ENCODE measurements at places on chromosomes 5 and 9.
A peak's percentile ranks its signal among the peaks of the same experiment; 100 is the strongest.

GRCh38 chr5:88770276-88771257, 112.4 kb downstream of the MEF2C start:
- no peak for DNase-seq

DNA sequence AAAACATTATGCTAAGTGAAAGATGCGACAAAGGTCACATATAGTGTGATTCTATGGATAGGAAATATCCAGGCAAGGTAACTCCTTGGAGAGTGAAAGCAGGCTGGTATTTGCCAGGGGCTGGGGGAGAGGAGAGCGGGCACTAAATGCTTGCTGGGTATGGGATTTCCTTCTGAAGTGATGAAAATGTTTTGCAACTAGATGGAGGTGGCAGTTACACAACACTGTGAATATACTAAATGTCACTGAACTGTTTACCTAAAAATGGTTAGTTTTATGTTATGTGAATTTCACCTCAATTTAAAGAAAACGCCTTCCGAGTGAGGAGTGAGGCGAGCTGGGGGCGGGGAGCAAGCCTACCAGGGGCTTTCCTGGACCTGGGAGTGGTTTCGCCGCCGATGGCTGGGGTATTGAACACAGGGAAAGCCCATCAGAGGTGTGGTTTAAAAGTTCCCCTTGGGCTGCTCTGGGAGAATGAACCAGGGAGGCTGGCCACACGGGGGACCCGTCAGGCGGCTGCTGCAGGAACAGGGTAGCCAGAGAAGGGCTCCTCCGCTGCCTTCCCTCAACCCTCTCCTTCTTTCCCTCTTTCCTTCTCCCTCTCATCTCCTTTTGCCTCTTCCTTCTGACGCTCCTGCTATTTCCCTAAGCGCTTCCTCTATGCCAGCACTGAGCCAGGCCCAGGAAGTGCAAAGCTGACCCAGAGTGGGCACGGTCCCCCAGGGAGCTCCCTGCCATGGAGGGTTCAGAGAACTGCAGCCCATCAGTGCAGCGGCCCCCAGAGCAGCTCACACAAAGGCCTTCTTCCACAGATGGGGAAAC, 4.9 kb downstream of the AKNA start:
- DNase-seq = peak; percentile 94

DNA sequence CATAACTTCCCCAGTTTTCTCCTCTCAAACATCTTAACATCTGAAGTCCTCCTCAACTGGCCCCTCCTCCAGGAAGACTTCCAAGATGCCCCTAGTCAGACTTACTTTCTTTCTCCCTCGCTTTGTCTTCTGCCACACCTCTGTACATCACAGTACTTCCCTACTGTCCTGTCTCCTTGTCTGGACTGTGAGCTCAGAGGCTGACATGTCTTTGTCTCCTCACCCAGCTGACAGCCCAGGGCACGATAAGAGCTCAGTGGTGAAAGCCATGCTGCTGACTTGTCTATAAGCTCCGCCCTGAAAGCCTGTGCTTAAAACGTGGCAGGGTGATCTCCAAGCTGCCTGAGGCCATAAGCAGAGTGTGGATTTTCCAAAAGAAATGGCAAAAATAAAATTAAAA, 33.0 kb upstream of the SLC25A51 start:
- no peak for DNase-seq

DNA sequence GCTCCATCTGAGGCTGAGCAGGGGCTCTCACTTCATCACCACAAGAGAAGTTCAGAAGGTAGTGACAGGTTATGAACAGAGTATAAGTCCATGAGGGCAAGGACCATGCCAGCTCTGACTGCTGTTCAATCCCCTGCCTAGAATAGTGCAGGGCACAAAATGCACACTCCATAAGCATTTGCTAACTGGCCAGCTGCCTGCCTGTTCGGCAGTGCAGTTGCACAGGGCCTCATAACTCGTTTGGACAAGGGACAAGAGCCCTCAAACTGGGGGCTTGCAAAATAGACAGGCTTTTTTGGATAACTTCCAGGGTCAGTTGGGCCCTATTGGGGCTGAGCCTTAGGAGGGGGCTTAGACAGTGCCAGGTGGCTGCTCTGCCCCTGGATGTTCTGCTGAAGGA, 21.1 kb downstream of the SPARC start:
- no peak for DNase-seq

GRCh38 chr5:65482736-65483545, 1.2 kb upstream of the ADAMTS6 start:
- peak; percentile 8 for DNase-seq

- no peak for DNase-seq
Observed at GRCh38 chr9:27601396-27601795, 28.1 kb upstream of the C9orf72 start.

DNA sequence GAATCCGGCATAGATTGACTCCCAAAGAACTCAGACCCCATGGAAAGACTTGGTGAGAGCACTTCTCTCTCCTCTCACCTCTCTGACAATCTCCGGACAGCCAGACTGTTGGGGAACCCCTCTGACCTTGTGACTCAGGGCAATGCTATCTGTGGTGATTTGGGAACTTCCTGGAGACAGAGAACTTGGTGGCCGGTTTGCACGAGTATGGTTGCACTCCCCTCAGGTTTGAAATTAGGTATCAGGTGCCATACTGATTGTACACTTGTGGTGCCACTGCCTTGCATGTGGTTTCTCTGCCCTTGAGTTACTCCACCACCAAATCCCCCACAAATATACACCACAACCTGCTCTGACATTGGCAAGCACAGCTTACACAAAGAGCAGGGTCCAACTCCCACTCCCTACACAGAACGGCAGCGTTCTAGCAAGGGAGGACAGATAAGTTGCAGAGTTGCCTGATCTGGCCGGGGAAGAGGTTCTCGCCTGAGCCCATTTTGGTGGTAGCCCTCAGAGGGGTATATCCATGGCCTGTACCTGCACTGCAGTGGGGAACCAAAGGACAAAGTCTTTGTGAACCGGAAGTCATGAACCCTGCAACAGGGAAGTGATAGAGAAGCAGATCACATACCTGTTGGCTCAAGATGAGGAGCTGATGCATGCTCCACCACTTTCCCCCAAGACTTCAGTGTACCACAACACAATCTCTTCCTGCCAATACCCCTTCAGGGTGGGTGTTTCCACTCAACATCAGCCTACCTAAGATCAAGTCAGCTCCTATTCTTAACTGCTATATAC, 255.1 kb downstream of the MCTP1 start:
- DNase-seq = peak; percentile 1

- no peak for DNase-seq
Observed at GRCh38 chr9:87883990-87884389, 1.3 kb downstream of the SPATA31E1 start.

- no peak for DNase-seq
Observed at GRCh38 chr9:109969011-109969410, 189.0 kb downstream of the PALM2AKAP2 start.

- no peak for DNase-seq
Observed at GRCh38 chr9:18568973-18569372, 95.0 kb downstream of the ADAMTSL1 start.

- DNase-seq = no peak
Observed at GRCh38 chr9:87238545-87238944, 259.1 kb upstream of the DAPK1 start.

GRCh38 chr5:1878050-1878849, 4.5 kb downstream of the IRX4 start:
- DNase-seq = no peak

DNA sequence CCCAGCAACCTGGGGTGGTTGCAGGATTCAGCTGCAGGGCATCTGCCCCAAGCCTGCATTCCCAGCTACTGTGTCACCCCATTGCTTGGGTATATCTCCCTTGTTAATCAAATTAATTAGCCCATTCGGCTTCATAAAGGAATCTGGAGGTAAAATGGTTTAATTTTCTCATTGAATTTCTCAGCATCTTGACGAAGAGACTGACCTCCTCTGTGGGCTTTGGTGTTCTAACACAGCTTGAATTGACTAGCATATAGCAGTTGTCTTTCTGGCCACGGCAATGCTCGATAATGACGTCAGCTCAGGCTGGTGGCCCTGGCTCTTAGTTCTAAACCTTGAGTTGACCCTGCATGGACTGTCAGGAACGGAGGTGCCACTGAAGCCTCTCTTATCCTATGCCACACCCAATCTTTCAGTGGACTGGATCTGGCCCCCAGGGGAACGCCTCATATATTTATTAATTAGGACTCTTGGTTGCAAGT, 72.4 kb downstream of the MSX2 start:
- DNase-seq = no peak

GRCh38 chr9:116345393-116345792, 191.8 kb downstream of the PAPPA start:
- DNase-seq = no peak

GRCh38 chr9:33164138-33164809, 2.9 kb downstream of the B4GALT1 start:
- peak; percentile 72 for DNase-seq

DNA sequence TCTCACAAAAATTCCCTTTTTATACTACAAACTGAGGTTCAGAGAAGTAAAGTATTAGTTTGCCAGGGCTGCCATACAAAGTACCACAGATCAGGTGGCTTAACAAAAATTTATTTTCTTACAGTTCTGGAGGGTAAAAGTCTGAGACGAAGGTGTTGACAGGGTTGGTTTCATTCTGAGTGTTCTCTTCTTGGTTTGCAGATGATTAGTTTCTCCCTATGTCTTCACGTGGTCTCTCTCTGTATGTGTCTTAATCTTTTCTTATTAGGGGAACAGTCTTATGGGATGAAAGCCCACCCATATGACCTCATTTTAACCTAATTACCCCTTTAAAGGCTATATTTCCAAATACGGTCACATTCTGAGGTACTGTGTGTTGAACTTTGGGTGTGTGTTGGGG, 274.2 kb downstream of the BRINP1 start:
- DNase-seq = no peak

DNA sequence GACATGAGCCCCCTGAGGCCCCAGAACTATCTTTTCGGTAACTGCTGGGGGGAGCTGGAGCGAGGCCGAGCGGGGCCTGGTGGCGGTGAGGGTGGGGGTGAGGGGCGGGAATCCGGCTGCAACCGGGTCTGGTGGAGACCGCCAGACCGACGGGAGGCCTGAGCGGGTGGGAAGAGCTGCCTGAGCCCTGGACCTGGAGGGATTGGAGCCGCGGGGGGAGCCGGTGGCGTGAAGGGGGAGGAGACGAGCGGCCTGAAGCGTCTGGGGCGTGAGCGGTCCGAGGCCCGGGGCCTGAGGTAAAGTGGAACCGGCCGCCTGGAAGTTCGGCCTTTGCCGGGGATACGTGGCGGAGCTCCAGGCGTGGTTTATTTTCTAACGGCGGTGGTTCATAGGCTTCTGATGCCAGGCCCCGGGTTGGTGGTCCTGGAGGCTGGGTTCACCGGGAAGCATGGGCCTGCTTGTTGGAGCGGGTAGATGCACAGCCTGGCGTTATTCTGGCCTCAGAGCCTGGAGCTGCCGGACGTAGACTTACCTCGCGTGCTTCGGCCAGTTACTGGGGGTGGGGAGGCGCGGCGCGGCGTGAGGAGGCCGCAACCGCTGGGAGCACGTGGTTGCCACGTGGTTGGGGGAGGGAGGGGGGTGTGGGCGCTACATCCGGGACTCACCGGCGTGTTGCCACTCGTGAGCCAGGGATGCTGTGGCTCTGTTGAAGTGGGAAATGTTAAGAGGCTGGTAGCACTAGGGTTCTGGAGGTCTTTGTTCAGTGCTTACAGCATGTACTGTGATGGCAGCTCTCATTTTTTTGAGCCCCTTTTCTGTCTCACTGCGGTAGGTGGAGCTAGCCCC, 544 bp downstream of the NPM1 start:
- DNase-seq = peak; percentile 88

DNA sequence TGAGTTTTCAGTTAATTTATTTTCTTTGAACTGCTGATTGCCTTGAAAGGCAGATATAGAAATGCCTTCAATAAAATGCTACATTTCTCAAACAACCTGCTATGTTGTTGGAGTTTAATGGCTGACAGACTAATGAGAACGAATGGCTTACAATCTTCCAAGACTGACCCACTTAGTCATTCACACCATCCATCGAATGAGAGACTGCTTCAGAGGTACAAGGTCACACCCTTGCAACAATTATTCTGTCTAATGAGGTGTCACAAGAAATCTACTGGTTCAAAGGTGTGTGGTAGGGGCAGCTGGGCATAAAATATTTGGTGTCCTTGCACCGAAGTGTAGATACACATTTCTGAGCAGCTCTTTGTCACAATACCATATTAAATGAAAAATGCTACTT, 18.3 kb downstream of the PTPRD start:
- no peak for DNase-seq

GRCh38 chr5:72093217-72093616, 14.1 kb upstream of the MAP1B start:
- no peak for DNase-seq

DNA sequence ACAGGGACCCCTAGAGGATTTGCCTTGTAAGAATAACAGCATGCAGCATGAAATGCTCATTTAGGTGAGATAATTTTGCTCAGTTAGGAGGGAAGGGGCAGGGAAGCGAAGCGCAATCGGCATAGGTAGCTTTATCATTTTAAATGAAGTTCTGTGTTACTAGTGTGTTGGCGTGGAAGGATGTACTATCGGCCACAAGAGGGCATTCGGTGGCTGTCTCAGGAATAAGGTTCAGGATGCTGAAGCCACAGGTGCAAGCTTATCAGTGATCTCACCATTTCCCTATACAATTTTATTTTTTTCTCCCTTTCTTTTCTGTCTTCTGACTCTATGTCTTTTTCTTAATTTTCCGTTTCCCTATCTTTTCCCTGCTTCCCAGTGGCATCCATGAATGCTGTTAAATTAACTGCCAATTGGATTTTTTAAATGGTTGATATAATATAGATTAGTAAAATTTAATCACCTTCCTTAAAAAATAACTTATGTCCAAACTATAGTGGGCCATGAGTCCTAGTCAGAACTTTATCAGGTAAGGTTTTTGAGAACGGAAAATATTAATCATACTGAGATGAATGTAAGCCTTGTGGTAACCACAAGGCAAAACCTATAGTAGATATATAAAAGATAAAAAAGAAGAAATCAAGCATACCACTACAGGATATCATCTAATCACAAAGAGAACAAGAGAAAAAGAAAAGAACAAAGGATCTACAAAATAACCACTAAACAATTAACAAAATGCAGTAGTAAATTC, 1.2 kb upstream of the INSL6 start:
- DNase-seq = peak; percentile 76

DNA sequence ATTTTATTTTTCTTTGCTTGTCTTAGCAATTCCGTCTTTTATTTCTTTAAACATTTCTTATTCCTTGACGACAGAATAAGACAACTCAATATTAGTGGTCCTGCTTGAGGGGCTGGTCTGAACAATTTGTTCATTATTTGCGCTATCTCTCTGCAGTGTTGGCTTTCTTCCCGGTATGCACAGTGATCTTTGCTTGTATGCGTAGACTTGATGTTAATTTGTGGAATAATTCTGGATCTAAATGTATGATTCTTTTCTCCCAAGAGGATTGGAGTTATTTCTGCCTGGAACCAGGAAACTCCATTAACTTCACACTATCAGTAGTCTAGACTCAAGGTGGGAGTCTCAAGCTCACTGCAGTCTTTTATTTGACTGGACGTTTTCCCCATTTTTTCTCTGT, 80.4 kb downstream of the KDM4C start:
- no peak for DNase-seq

GRCh38 chr9:28808042-28808441, 1234.8 kb upstream of the C9orf72 start:
- no peak for DNase-seq

DNA sequence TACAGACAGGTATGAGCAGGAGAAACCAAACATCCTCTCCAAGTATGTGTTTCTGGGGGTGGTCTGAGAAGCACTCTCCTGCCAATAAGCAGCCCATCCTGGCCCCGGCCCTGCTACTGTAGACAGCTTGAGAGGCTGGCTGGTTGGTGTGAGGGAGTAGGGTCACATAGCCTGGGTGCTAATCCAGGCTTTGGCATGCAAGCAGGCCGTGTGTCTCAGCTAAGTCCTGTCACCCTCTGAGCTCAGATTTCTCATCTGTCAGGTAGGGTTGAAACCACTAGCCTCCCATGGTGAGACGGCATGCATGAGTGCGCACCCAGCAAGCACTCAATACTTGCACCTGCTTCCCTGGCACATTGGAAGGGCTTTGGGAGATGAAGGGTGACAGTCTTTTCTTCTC, 49.8 kb upstream of the PHYKPL start:
- no peak for DNase-seq
